Kidney epithelial cell (primary cell): ENCODE measurements at places on chromosomes 7 and 10.

DNA sequence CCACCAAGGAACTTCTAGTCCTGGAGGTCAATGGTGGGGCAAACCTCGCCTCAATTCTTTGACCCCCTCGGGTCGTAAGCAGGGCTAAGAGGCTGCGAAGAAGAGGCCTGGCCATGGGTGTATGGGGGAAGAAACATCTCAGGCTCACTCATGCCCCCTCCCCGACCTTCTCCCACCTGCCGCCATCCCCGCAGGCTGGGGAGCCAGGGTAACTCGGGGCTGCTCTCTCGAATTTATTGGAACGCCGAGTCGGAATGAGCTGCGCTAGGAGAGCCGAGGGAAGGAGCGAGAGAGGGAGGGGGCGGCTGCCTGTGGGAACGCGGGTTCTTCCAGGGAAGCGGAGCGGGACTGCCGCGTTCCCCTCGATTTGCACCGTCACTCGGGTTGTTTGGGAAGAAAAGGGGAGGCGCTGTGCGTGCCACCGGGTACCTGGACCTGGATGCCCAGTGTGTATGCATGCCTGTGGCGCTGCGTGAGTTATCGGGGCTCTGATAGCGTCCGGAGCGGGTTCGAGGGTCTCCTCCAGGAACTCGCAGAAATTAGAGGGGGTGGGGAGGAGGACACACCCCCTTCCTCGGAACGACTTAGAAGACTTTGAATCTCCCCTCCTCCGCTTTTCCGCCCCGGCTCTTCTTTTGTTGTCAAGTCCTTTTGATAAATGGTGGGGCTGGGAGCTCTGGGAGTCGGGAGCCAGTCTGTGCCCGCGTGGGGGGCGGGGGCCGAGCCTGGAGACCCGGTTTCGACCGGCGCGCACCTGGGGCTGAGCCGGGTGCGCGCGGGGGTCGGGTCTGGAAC, 1.8 kb upstream of the ZNF503 start:
- no peak for DNase-seq

DNA sequence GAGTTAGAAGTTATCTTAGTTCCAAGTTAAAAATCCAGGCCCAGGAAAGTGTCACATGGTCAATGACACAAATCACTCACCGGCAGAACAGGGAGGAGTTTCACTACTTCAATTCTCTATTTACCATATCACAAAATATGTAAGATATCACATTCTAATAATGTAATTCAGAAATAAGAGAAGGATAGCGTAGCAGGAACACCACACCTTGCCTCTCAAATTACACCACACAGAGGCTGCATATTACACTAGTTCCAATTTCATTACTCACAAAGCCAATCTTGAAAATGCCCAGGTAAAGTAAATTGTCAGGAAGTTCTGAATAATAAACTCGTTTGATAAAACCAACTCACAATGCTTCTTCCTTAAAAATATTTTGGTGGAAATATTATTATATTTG, 169.2 kb downstream of the CTTNBP2 start:
- DNase-seq = no peak

DNA sequence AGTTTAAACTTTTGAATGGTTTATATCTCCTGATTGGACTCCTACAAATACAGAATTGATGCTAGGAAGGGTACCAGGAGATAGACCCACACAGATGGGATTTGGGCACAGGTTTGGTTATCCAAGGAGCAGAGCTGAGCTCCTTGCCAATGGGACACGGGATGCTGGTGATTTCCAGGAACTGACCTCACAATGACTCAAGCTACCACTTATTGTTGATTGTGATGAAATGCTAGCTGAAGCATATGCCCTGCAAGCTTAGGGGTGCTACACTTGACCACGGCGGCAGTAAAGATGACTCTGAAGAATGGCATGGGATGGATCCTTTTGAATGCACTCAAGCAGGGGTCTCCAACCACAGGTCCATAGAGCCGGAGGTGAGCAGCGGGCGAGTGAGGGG, 45.5 kb upstream of the VKORC1L1 start:
- DNase-seq = no peak

DNA sequence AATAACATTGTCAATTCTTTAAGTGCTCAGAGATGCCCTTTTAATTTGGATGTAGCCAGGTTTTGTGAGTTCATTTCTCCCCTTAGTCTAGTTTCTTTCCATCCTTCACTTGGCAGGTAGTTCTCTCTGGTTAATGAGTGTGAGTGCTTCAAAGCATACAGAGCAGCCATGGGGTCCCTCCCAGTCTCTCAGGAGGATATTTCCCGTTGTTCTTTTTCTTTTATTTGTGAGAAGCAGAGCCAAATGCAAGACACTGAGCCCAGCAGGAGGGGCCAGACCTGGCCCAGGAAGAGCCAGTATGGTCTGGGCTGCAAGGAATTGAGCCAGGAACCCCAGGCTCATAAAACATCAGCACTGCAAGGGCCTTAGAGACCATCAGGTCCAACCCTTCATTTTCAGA, 52.4 kb downstream of the PLCE1 start:
- no peak for DNase-seq
